Immature natural killer cell (primary cell): ENCODE measurements at places on chromosomes 2 and 18. TPM values are rescaled to one million over a fixed set of nuclear protein-coding genes. Genes with fewer than 3 reads are reported as not detected.

- H3K36me3 ChIP-seq: no peaks in the 10 kb centered on the region
- H3K4me1 ChIP-seq: peaks cover 2% of the 10 kb centered on the region
- DNase-seq: no peak
Observed at GRCh38 chr2:237574467-237574866, 8.1 kb downstream of the PRLH start.

DNA sequence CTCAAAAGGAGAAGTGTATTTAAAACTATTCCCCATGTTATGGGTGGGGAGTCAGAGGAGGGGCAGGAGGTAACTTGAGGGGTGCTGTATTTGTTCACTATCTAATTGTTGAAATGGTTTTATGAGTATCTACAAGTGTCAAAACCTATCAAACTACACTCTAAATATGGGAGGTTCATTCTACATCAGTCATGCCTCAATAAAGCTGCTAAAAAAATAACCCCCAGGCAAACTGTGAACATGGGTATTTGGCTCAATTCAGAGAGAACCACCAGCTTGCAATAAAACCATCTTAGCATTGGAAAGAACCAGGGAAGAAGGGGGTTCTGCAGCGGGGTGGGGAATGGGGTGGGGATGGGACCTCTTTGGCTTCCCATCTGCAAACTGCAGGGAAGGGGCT is 176.0 kb upstream of the SMAD2 start:
- H3K4me1 ChIP-seq: no peaks in the 10 kb centered on the region
- no peaks in the 10 kb centered on the region for H3K36me3 ChIP-seq
- peaks cover 6% of the 10 kb centered on the region for H3K27me3 ChIP-seq
- H3K4me3 ChIP-seq: no peak overlapping the region
- no peak for DNase-seq

DNA sequence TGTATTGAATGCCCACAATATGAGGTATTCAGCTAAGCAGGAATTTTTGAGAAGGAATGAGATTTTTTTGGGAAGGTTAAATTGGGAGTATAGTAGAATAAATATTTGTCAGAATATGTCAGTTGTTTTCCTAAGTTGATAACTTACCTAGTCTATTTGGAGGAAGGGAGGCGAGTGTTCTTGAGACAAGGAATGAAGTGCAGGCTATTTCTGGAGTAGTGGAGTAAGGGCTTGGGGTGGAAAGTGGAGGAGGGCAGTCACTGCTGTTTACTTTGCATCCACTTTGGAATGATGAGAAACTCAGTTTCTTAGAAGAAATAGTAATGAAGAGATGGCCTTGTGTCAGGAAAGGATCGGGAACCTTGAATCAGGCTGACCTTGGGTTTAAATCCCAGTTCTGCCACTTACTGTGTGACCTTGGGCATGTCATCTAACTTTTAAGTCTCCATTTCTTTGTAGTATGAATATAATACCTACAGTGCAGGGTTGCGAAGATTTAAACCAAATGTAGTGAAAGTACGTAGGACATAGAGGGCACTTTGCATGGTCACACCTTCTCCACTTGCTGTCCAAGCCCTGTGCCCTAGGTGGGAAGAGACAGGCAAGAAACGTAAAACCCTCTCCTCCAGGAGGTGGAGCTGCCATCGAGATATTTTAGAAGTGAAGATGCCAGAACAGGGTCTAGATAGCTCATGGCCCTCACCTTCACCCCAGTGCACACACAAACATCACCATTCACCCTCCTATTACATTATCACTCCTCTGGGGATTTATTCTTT is 25.2 kb upstream of the CYP27A1 start:
- no peaks in the 10 kb centered on the region for H3K4me1 ChIP-seq
- peaks cover 40% of the 10 kb centered on the region for H3K36me3 ChIP-seq
- H3K27me3 ChIP-seq: no peaks in the 10 kb centered on the region
- H3K4me3 ChIP-seq: no peak overlapping the region

DNA sequence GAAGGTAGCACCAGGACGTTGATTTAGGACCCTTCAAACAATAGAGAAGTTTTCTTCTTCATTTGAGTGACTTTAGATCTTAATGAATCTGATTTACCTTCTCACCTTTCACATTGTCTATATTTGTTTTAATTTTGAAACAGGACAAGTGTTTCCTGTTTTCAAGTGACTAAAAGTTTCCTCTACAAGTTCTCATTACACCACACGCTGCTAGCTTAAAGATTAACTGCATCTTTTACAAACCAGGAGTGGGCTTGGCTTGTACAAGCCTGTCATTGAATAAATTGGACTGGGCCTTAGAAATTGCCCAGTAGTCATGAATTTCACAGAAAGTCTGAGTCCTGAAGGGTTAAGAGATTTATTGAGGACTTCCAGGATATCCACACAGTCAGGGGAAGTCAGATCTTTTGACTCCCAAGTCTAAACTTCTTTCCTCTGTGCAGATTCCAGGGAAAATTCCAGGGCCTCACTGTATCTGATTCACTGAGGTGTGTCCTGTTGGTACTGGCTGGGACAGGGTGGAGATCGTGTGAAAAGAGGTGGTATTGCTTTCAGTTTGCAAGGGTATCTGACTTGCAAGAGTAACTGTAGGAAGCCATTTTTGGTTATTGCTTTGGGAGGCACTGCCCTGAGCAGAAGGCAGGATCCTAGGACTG is 3.4 kb downstream of the SGPP2 start:
- H3K4me3 ChIP-seq: no peak overlapping the region
- peaks cover 19% of the 10 kb centered on the region for H3K27me3 ChIP-seq
- no peak for DNase-seq
- H3K27ac ChIP-seq: no peak overlapping the region

DNA sequence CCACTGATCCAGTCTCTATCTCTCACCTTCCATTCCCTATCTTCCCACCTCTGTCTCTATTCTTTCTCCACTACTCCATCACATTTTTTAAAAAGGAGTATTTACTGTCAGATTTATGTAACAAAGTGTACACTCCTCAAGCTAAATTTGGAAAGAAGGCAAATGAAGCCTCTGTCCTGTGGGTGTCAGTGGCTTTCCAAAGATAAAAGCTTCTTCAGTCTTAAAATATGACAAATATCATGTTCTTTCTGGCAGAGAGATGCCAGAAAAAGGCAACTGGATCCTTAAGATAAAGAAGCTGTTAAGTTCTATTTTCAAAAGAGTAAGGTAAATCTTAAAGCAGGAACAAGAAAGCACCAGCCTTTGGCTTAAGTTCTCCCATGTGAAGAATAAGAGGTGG is 7.1 kb downstream of the DUSP11 start:
- DNase-seq: no peak
- no peak overlapping the region for H3K27ac ChIP-seq
- H3K4me1 ChIP-seq: peaks cover 74% of the 10 kb centered on the region
- H3K27me3 ChIP-seq: no peaks in the 10 kb centered on the region

- H3K4me1 ChIP-seq: no peaks in the 10 kb centered on the region
- H3K36me3 ChIP-seq: no peaks in the 10 kb centered on the region
- H3K4me3 ChIP-seq: no peak overlapping the region
- no peaks in the 10 kb centered on the region for H3K27me3 ChIP-seq
- no peak for DNase-seq
- no peak overlapping the region for H3K27ac ChIP-seq
Observed at GRCh38 chr2:227106845-227107759, 56.9 kb downstream of the COL4A4 start.

- H3K27ac ChIP-seq: no peak overlapping the region
- peaks cover 31% of the 10 kb centered on the region for H3K36me3 ChIP-seq
- H3K27me3 ChIP-seq: no peaks in the 10 kb centered on the region
- H3K4me3 ChIP-seq: no peak overlapping the region
Observed at GRCh38 chr2:73582364-73582763, 59.9 kb downstream of the NAT8 start.

DNA sequence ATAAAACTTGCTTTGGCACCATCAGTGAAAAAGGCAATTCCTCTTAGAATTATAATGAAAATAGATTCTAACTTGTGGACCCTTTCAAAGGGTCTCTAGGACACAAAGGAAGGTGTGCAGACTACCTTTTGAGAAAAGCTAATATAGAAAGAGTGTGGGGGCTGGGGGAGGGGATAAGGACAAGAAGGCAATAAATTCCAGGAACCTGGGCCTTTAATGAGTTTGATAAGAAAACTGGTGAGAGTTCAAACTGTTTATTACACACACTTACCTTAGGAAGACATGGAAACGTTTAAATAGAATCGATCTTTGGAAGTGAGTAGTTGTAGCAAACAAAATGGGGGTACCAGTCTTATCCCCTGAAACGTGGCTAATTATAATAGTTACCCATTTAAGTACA is 39.6 kb upstream of the PGAP1 start:
- H3K4me1 ChIP-seq: peaks cover 31% of the 10 kb centered on the region
- H3K4me3 ChIP-seq: no peak overlapping the region
- H3K27ac ChIP-seq: no peak overlapping the region
- H3K36me3 ChIP-seq: no peaks in the 10 kb centered on the region
- DNase-seq: no peak

- no peak overlapping the region for H3K27ac ChIP-seq
- no peak overlapping the region for H3K4me3 ChIP-seq
- H3K27me3 ChIP-seq: no peaks in the 10 kb centered on the region
Observed at GRCh38 chr2:183244300-183244844, 120.1 kb downstream of the NUP35 start.

GRCh38 chr18:10973567-10974203 is 175.7 kb downstream of the PIEZO2 start:
- no peak overlapping the region for H3K27ac ChIP-seq
- no peak overlapping the region for H3K4me3 ChIP-seq
- H3K27me3 ChIP-seq: no peaks in the 10 kb centered on the region

- H3K4me1 ChIP-seq: no peaks in the 10 kb centered on the region
- H3K27ac ChIP-seq: no peak overlapping the region
- H3K36me3 ChIP-seq: no peaks in the 10 kb centered on the region
- no peak for DNase-seq
- no peaks in the 10 kb centered on the region for H3K27me3 ChIP-seq
Observed at GRCh38 chr2:115584507-115584906, 1142.1 kb downstream of the DPP10 start.

GRCh38 chr18:49960376-49960775 is 147.0 kb upstream of the ACAA2 start:
- H3K4me1 ChIP-seq: peaks cover 7% of the 10 kb centered on the region
- peaks cover 8% of the 10 kb centered on the region for H3K27me3 ChIP-seq
- no peak overlapping the region for H3K27ac ChIP-seq
- H3K4me3 ChIP-seq: no peak overlapping the region

DNA sequence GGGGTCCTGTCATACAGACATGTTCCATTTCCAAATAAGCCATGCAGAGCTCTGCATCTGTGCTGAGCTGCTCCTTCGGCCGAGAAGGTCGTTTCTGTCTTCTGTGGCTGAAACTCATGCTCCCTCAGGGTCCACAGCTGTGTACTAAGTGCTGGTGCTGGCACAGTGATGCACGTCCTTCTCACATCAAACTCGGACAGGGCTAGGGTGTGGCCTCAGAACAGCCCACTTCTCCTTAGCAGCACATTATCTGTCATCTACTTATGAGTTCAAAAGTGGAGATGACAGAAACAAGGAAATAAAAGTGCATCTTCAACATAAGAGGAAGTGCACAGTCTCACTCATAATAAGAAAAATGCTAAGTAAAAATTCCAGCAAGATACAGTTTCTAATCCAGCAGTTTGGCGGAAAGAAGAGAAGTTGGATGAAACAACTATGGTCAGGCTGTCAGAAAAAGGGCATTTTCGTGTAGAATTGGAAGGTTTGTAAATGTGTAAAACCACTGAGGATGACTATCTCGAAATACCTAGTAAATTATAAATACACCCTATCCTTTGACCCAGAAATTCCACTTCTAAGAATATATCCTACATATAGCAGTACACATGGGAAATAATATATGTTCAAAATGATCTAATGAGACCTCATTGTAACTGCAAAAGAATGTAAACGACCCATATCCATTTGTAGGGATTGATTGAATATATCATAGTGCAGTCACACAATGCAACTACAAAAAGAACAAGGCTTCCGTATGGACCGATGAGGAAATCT is 53.7 kb upstream of the APCDD1 start:
- no peaks in the 10 kb centered on the region for H3K36me3 ChIP-seq
- H3K4me3 ChIP-seq: no peak overlapping the region
- no peaks in the 10 kb centered on the region for H3K4me1 ChIP-seq
- H3K27ac ChIP-seq: no peak overlapping the region
- no peaks in the 10 kb centered on the region for H3K27me3 ChIP-seq
- no peak for DNase-seq

DNA sequence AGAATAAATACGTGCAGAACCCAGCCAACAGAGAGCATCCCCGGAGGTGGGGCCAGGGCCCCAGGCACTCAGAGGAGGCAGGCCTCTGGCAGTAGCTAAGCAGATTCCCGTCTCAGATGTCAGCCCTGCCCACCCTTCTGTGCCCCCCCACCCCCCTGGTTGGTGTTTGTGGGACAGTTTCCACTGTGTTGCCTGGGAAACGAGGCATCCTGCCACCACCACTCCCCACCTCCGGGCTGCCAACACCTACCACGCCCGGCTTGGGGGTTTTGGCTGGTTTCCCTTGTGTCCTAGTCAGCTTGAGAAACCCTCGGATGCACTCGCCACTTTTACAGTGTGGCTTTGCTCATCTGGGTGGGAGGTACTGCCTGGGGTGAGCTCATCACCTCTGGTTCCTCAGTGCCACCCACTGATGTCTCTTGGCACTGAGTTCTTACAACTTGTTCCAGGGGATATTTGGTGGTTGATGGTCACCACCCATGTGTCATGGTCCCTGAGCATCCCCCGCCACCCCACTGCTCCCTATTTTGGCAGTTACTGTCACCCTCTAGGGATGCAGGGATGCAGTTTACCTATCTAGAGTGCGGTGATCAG is 72.4 kb upstream of the YWHAQ start:
- peak; percentile 98 for DNase-seq
- H3K27me3 ChIP-seq: peaks cover 7% of the 10 kb centered on the region
- H3K36me3 ChIP-seq: no peaks in the 10 kb centered on the region
- peak overlapping the region; percentile 75 for H3K4me3 ChIP-seq
- peaks cover 68% of the 10 kb centered on the region for H3K4me1 ChIP-seq

- peaks cover 4% of the 10 kb centered on the region for H3K27me3 ChIP-seq
- DNase-seq: no peak
- no peaks in the 10 kb centered on the region for H3K36me3 ChIP-seq
- no peak overlapping the region for H3K27ac ChIP-seq
Observed at GRCh38 chr18:61651145-61651879, 241.5 kb downstream of the RNF152 start.

- no peaks in the 10 kb centered on the region for H3K36me3 ChIP-seq
- H3K4me3 ChIP-seq: no peak overlapping the region
- peaks cover 4% of the 10 kb centered on the region for H3K27me3 ChIP-seq
- no peak for DNase-seq
- H3K4me1 ChIP-seq: no peaks in the 10 kb centered on the region
Observed at GRCh38 chr2:173109253-173110188, 33.9 kb downstream of the MAP3K20 start.

- no peaks in the 10 kb centered on the region for H3K4me1 ChIP-seq
- H3K4me3 ChIP-seq: no peak overlapping the region
- H3K27me3 ChIP-seq: peaks cover 2% of the 10 kb centered on the region
- no peak for DNase-seq
- no peak overlapping the region for H3K27ac ChIP-seq
Observed at GRCh38 chr18:2444201-2444875, 127.0 kb downstream of the METTL4 start.

PLGLB1 gene
- polyA plus RNA-seq: not detected

LYG2 gene
- not detected for polyA plus RNA-seq

ACMSD gene
- polyA plus RNA-seq: not detected

EHD3 gene
- 4.9 TPM for polyA plus RNA-seq

CDK5R2 gene
- polyA plus RNA-seq: not detected

PROKR1 gene
- not detected for polyA plus RNA-seq

SERPINB10 gene
- polyA plus RNA-seq: not detected

ARL6IP6 gene
- 23.5 TPM for polyA plus RNA-seq

PROC gene
- 1.7 TPM for polyA plus RNA-seq
